Osteoblast (primary cell): ENCODE measurements at places on chromosomes 5 and 9.

DNA sequence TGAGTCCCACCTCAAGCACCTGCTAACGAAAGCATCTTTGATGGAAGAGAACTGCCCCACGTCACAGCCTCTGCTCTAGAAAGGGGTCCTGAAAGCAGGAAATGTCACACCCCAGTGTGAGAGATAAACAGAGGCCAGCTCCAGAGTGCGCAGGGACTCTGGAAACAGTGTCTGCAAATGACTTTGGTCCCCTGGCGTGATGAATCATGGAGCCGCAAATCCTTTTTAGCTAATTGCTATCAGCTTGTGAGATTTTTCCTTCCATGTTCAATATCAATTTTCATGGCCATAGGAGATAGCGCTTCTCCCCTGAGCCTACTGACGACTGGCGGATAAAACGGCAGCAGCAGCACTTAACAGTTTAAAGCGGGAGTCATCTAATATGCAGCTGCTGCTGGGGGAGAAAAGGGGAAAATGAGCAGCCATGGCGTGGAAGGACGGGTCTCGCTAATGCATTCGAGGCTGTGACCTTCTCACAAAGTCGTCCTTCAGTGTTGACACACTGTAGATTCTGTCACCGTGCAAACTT lies 209.6 kb upstream of the IRX1 start:
- no peak overlapping the region for H3K4me3 ChIP-seq
- H3K36me3 ChIP-seq: no peaks in the 10 kb centered on the region
- no peaks in the 10 kb centered on the region for H3K27me3 ChIP-seq
- no peaks in the 10 kb centered on the region for H3K4me1 ChIP-seq
- no peak overlapping the region for H3K27ac ChIP-seq
- no peak for DNase-seq

DNA sequence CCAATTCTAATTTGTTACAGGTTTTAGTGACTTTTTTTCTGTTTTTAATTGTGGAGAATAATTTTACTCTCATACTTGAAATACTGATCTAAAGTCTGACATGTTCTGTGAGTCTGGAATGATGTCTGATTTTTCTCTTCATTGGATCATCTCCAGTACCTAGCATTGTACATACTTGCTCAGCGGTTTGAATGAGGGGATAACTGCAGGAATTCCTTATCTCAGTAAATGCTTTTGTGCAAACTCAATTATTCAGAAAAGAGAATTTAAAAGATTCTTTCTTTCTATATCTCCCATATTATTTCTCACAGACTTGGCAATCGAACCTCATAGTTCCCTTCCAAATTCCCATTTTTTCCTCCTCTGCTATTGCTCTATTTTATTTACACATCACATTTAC lies 397.9 kb upstream of the SGCD start:
- no peaks in the 10 kb centered on the region for H3K36me3 ChIP-seq
- no peak overlapping the region for H3K4me3 ChIP-seq
- DNase-seq: no peak
- no peaks in the 10 kb centered on the region for H3K27me3 ChIP-seq
- no peak overlapping the region for H3K27ac ChIP-seq

DNA sequence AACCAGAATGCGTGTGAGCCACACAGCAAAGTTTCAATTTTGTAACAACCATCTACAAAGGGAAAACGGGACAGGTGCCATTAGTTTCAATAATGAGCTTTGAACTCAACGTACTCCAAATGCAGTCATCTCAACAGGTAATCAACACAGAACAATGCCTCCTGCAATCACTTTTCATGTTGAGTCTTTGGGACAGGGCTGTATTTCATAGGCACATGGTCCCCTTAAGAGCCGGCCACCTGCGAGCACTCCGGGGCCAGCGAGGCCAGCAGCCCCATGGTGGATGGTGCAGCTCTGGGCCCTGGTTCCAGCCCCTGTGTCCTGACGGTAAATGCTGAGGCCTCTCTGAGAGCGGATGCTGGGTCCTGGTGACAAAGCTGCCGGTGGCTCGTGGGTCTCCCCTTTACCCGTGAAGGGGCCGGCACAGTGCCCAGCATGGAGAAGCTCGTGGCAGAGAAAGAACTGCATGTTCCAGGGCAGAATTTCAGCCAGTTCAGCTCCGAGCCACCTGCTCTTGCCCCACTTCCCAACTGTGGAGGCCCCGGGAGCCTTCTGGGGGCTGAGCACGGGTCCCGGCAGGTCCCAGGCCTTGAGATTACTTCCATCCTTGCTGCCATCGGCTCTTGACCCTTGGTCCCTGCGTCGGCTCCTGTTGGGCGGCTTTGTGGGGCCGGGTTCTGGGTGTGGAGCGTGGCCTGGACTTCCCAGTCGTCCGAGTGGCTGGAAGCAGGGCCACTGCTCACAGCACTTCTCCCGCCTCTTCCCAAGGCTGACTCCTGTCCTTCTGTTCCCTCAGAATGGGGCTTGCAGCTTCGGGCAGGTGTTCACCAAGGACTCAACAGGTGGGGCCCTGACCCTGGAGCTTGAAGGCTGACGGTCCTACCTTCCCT lies 26.1 kb upstream of the RNU6ATAC start:
- DNase-seq: peak; percentile 67
- peaks cover 8% of the 10 kb centered on the region for H3K27me3 ChIP-seq
- no peak overlapping the region for H3K27ac ChIP-seq

DNA sequence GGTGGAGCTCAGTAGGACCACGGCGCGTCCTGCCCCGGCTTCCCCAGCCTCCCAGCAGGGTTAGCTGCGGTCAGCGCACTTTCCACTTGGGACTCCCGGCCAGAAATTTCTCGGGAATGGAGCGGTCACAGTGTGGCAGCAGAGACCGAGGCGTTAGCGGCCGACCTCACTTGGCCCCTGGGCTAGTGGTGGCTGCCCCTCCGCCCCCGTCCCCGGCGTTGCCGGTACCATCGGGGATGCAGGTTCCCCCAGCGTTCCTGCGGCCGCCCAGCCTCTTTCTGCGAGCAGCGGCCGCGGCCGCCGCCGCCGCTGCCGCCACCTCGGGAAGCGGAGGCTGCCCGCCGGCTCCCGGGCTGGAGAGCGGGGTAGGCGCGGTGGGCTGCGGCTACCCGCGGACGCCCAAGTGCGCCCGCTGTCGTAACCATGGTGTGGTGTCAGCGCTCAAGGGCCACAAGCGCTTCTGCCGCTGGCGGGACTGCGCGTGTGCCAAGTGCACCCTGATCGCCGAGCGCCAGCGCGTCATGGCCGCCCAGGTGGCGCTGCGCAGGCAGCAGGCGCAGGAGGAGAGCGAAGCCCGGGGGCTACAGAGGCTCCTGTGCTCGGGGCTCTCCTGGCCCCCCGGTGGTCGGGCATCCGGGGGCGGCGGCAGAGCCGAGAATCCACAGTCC lies 460 bp downstream of the DMRTA1 start:
- DNase-seq: peak; percentile 86
- no peak overlapping the region for H3K27ac ChIP-seq
- peaks cover 3% of the 10 kb centered on the region for H3K4me1 ChIP-seq

GRCh38 chr9:93962561-93963440 lies 7.6 kb upstream of the BARX1 start:
- H3K27ac ChIP-seq: no peak overlapping the region
- H3K4me1 ChIP-seq: peaks cover 8% of the 10 kb centered on the region
- no peak overlapping the region for H3K4me3 ChIP-seq
- peak; percentile 98 for DNase-seq
- H3K36me3 ChIP-seq: no peaks in the 10 kb centered on the region
- H3K27me3 ChIP-seq: peaks cover 9% of the 10 kb centered on the region

GRCh38 chr5:62574599-62574998 lies 4.0 kb upstream of the LRRC70 start:
- H3K4me3 ChIP-seq: no peak overlapping the region
- H3K4me1 ChIP-seq: no peaks in the 10 kb centered on the region
- H3K27me3 ChIP-seq: no peaks in the 10 kb centered on the region
- no peak overlapping the region for H3K27ac ChIP-seq

GRCh38 chr5:76290321-76290757 lies 112.7 kb upstream of the IQGAP2 start:
- no peaks in the 10 kb centered on the region for H3K36me3 ChIP-seq
- DNase-seq: no peak
- H3K27ac ChIP-seq: no peak overlapping the region

GRCh38 chr9:120299785-120300184 lies 280.2 kb downstream of the CDK5RAP2 start:
- no peak overlapping the region for H3K27ac ChIP-seq
- DNase-seq: no peak
- H3K4me1 ChIP-seq: no peaks in the 10 kb centered on the region
- no peaks in the 10 kb centered on the region for H3K27me3 ChIP-seq

DNA sequence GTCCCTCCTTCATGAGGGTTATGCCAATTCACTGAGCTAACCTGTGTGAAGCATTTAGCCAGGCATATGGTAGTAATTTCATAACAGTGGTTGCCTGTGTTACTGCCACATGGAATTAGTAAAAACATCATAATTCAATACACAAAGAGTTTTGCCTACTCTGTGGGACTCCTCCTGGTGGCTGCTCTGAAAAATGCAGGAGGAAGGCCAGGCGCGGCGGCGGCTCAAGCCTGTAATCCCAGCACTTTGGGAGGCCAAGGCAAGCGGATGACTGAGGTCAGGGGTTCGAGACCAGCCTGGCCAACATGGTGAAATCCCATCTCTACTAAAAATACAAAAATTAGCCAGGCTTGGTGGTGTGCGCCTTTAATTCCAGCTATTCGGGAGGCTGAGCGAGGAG lies 547.3 kb downstream of the CDK5RAP2 start:
- no peak overlapping the region for H3K27ac ChIP-seq
- no peak overlapping the region for H3K4me3 ChIP-seq
- no peaks in the 10 kb centered on the region for H3K36me3 ChIP-seq
- no peaks in the 10 kb centered on the region for H3K4me1 ChIP-seq

DNA sequence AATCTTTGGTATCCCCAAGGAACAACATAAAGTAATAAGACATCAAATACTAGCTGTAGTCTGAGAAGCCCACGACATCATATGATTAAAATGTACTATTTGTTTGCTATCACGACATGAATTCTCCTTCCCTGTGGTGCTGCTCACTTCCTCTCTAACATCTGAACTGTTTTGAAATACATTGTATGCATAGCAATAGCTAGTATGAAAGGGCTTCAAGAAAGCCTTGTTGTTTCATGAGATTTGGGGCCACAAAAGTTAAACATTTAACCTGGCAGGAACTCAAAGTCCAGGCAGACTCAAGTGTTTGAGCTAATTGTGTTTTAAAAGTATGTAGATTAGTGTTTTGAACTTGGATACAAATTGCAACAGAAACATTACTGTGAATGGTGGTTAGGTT lies 237.4 kb upstream of the PTGER4 start:
- no peaks in the 10 kb centered on the region for H3K36me3 ChIP-seq
- H3K4me1 ChIP-seq: peaks cover 9% of the 10 kb centered on the region
- DNase-seq: no peak
- no peak overlapping the region for H3K27ac ChIP-seq
- no peaks in the 10 kb centered on the region for H3K27me3 ChIP-seq

DNA sequence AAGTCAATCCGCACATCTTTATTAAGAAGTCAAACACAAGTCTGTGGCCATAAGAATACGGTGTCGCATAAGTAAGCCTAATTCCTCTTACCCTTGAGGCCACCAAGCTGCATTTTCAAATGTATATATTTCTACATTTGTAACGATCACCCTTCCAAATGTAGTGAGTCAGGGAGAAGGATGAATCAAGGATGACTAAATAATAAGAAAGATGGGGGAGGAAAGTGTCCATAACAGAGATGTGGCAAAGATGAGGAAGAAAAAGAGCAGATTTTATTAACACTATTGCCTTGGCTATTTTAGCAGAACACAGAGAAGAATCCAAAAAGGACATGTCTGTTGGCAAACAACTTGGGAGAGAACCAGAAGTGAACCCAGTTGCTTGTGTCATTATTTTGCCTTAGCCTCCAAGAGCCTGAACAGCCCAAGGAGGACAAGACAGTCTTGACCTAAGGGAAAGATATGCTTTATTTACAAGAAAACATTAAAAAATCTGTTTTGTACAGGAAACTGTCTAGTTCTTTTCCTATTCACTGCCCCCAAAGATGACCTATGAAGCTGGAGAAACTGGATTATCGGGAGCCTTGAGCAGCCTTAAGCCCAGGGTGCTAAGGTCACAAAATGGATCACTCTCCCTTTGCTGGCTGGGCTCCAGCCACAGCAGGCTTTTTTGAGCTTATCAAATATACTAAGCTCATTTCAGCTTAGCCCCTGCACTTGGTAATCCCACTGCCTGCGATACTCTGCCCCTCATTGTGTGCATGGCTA lies 101.5 kb downstream of the PLCXD3 start:
- peaks cover 14% of the 10 kb centered on the region for H3K4me1 ChIP-seq
- no peaks in the 10 kb centered on the region for H3K27me3 ChIP-seq
- no peak overlapping the region for H3K4me3 ChIP-seq
- H3K36me3 ChIP-seq: no peaks in the 10 kb centered on the region

GRCh38 chr5:58114324-58114723 lies 345.6 kb downstream of the PLK2 start:
- H3K4me1 ChIP-seq: peaks cover 9% of the 10 kb centered on the region
- no peaks in the 10 kb centered on the region for H3K36me3 ChIP-seq

DNA sequence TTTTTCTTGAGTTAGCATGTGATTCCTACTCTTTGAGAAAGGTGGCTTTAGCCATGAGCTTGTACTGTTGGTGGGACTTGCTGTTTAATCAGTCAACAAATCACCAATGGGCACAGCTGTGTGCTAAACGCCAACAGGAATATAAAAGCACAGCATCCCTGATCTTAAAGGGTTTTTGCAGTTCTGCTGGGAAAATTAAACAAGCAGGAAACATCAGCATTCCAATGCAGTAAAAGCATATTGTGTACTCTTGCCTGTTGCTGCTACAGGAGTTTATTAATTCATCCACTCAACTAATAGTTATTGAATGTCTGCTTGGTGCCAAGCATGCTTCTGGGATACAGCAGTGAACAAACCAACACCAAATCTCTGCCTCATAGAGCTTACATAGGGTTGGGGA lies 27.4 kb upstream of the F2RL1 start:
- peak overlapping the region; percentile 97 for H3K27ac ChIP-seq
- H3K4me1 ChIP-seq: peaks cover 34% of the 10 kb centered on the region
- no peaks in the 10 kb centered on the region for H3K27me3 ChIP-seq
- DNase-seq: no peak
- H3K4me3 ChIP-seq: no peak overlapping the region
- H3K36me3 ChIP-seq: no peaks in the 10 kb centered on the region

DNA sequence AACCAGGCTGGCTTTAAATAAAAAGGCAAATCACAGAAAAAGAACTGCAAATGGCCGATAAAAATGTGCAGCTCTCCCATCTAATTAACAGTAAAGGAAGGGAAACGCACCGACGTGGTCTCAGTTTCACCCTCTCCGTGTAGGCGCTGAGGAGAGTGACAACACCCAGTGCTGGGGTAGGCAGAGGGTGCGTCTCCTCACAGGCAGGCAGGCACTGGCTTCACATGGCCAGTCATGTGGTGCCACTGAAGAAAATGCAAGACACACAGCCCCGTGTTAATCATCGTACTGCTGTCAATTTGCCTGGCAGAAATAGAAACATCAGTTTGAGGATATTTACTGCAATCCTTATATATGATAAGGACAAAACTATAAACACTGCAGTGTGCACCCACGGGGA lies 178.4 kb downstream of the FANCC start:
- H3K4me1 ChIP-seq: peaks cover 13% of the 10 kb centered on the region
- no peaks in the 10 kb centered on the region for H3K27me3 ChIP-seq
- DNase-seq: no peak
- no peak overlapping the region for H3K27ac ChIP-seq
- no peak overlapping the region for H3K4me3 ChIP-seq

GRCh38 chr5:172800088-172800551 lies 29.1 kb upstream of the DUSP1 start:
- peak overlapping the region; percentile 93 for H3K27ac ChIP-seq
- no peaks in the 10 kb centered on the region for H3K36me3 ChIP-seq
- DNase-seq: peak; percentile 95
- H3K4me1 ChIP-seq: peaks cover 65% of the 10 kb centered on the region
